Activated naive CD4-positive, alpha-beta T cell treated with anti-CD3 and anti-CD28 coated beads, Interleukin-2, amount 10 ng/mL, durations not matched to agents 7 days and 5 days (primary cell): ENCODE measurements at places on chromosomes 13 and 19.

DNA sequence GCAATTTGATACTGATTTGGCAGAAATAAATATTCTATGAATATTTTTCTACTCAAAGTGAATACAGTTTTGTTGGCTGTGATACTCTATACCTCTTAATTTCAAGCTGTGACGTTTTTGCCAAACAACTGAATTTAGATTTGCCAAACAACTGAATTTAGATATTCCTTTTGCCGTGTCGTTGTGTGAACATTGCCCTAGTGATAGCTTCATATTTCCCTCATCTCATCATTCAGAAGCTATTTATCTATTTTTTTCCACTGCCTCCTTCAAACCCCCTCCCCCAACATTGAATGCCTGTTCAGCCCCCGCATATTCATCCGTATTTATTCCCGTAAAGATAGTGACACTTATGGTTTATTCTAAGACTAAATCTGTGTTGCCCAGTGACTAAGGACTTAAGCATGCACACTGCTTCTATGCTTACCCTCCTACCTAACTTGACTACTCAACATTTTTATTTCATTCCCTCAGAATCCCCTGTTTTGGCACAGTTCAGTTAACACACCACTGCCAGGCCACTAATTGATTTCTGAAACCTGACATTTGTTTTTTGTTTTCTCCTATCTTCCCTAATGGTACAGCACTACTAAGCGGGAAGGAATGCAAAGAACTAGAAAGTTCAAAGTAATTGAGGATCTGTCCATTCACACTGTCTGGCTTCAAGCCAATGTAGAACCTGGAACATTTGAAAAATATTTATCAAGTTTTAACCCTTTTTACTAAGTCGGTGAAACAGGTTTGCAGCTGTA, 2.8 kb upstream of the KLF5 start:
- H3K36me3 ChIP-seq = no peaks in the 10 kb centered on the region
- peaks cover 22% of the 10 kb centered on the region for H3K4me1 ChIP-seq
- H3K27ac ChIP-seq = no peak overlapping the region
- no peak for DNase-seq

DNA sequence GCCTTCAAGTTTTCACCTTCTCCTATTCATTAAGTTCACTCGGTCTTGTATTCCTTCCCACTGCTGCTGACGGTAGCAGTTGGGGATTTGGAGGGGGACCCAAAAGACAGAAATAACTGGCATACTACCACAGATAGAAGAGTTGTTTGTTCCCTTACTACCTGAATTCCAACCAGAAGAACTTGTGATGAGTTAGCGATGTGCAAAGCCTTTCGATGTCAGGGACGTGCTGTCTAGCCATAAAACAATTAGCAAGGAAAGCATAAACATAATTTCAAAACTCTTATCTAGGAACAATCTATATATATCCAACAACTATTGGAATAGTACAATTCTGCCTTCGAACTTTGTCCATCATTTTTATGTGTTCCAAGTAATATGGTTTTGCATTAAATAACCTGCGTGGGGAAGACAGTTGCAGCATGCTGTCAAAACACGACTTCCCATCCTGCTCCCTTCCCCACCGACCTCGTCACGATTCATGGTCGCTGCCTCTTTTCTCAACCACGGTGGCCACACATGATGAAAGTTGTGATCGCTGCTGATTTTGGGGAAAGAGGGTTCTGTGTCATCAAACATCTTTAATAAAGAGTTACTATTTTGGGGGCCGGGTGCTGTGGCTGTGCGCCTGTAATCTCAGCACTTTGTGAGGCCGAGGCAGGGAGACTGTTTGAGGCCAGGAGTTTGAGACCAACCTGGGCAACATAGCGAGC, 3.8 kb upstream of the SLC7A9 start:
- H3K27ac ChIP-seq = no peak overlapping the region
- H3K36me3 ChIP-seq = no peaks in the 10 kb centered on the region
- peaks cover 6% of the 10 kb centered on the region for H3K4me1 ChIP-seq
- peaks cover 3% of the 10 kb centered on the region for H3K27me3 ChIP-seq
- H3K4me3 ChIP-seq = no peak overlapping the region

GRCh38 chr13:105665284-105665683, 870.2 kb downstream of the EFNB2 start:
- no peaks in the 10 kb centered on the region for H3K27me3 ChIP-seq
- DNase-seq = no peak
- H3K4me3 ChIP-seq = no peak overlapping the region
- H3K36me3 ChIP-seq = no peaks in the 10 kb centered on the region

DNA sequence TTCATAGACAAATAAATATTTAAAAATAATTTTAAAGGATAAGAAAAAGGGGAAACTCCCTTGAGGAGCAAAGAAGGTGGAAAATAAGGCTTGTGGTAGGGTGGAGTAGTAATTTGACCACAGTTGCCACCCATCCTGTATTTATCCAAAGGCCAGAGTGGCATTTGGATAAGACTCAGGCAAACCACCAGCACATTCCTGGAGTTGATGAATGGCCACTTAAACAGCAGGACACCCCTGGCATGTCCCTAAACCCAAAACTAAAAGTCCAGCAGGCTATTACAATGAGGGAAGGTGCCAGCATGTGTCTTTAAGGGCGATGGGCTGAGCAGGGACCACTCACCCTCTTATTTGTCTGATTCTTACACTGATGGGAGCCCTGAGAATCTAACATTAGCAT, 9.8 kb upstream of the FRY start:
- H3K4me3 ChIP-seq = no peak overlapping the region
- H3K4me1 ChIP-seq = no peaks in the 10 kb centered on the region
- H3K27me3 ChIP-seq = no peaks in the 10 kb centered on the region

- DNase-seq = no peak
- no peaks in the 10 kb centered on the region for H3K36me3 ChIP-seq
- H3K4me3 ChIP-seq = no peak overlapping the region
- H3K27me3 ChIP-seq = peaks cover 4% of the 10 kb centered on the region
Measured at GRCh38 chr13:112911285-112911701, 57.7 kb upstream of the MCF2L start.

GRCh38 chr13:47233734-47234133, 336.9 kb upstream of the HTR2A start:
- no peak overlapping the region for H3K27ac ChIP-seq
- no peaks in the 10 kb centered on the region for H3K27me3 ChIP-seq
- no peaks in the 10 kb centered on the region for H3K36me3 ChIP-seq
- no peaks in the 10 kb centered on the region for H3K4me1 ChIP-seq
- DNase-seq = no peak

DNA sequence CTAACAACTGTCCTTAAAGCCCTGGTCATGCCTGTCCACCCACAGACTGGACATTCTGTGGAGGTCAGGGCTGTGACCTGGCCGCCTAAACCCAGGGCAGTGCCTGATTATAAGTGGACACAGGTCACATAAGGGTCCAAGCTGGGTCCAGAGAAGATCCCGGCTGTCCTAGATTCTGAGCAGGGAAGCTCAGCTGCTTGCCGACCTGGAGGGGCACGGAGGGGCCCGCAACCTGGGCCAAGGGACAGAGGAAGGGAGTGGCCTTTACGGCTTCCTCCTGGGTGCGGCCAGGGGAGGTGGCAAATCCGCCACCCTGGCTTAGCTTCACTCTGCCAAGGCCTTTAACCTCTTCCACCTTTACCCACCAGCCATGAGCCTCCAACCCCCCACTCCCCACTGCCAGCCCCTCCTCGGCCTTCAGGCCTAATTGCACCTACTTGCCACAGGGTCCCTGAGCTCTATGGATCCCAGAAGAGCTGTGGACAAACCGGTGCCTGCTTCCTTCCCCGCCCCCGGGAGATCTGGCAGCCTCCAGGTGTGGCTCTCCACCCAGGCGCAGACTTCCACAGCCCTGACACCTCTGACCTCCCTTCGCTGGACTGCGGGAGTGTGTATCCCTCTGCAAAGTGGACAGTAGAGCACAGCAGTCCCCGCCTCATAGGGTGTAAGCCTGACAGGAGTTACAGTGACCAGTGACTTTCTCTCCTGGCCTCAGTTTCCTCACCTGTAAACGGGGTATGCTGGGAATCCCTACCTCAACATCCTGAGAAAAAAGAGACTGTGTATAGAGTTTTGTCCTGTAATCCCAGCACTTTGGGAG, 1.7 kb downstream of the CD320 start:
- H3K4me3 ChIP-seq = peak overlapping the region; percentile 94
- no peaks in the 10 kb centered on the region for H3K27me3 ChIP-seq
- peaks cover 41% of the 10 kb centered on the region for H3K4me1 ChIP-seq
- peak overlapping the region; percentile 93 for H3K27ac ChIP-seq

DNA sequence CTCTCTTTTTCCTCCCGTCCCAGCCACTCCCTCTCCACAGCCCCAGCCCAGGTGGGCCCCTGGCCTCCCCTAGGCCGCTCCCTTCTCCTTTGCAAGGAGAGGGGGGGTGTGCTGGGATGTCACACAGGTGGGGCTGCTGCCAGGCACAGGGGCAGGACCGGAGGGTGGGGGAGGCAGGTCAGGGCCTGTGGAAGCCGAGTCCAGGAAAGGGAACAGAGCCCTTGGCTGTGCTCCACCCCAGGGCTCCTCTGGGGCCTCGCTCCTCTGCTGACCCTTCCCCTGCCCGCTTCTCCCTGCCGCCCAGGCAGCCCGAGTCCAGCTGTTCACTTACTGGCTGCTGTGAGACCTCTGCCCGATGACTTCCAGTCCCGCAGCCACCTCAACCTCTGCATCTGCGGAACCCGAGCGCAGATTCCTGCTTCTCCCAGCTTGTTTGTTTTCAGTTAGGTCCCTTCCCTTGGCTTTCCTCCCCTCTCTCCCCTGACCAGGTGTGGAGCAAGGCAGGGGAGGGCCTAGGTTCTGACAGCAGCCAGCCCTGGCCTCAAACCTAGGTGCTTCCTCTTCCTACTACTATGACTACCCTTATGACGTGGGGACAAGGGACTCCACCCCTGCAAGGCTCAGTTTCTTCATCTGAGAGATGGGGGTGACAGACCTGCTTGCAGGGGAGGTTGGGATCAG, 850 bp upstream of the KLK11 start:
- no peak for DNase-seq
- no peaks in the 10 kb centered on the region for H3K36me3 ChIP-seq
- H3K4me1 ChIP-seq = no peaks in the 10 kb centered on the region

- H3K36me3 ChIP-seq = peaks cover 14% of the 10 kb centered on the region
- peak overlapping the region; percentile 86 for H3K27ac ChIP-seq
Measured at GRCh38 chr13:112588490-112589297, 741 bp upstream of the TUBGCP3 start.

DNA sequence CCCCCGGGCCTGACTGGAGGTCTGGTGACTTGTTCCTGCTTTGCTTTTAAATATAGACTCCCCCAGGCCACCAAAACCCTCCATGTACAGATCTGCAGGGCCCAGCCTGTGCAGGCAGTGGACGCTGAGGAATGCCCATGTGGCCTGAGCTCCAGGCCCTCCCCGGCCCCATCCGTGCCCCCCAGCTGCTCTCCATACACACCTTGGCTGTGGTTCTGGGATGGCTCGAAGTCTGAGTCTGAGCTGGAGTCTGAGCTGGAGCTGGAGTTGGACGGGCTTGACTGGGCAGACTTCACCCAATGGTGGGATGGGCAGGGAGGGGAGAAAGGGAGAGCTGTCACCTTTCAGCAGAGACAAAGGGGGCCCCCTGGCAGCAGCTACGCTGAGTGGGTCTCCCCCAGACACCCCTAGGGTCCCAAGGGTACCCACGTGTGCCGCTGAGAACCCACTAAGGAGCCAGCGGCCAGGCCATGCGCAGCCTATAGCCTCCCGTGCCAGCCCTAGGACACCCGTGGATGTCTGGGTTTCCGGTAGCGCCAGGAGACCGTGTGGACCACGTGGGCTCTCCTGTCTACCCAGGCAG, 61.9 kb downstream of the MLLT1 start:
- DNase-seq = no peak
- no peaks in the 10 kb centered on the region for H3K36me3 ChIP-seq
- no peaks in the 10 kb centered on the region for H3K4me1 ChIP-seq
- H3K27me3 ChIP-seq = no peaks in the 10 kb centered on the region
- no peak overlapping the region for H3K27ac ChIP-seq

DNA sequence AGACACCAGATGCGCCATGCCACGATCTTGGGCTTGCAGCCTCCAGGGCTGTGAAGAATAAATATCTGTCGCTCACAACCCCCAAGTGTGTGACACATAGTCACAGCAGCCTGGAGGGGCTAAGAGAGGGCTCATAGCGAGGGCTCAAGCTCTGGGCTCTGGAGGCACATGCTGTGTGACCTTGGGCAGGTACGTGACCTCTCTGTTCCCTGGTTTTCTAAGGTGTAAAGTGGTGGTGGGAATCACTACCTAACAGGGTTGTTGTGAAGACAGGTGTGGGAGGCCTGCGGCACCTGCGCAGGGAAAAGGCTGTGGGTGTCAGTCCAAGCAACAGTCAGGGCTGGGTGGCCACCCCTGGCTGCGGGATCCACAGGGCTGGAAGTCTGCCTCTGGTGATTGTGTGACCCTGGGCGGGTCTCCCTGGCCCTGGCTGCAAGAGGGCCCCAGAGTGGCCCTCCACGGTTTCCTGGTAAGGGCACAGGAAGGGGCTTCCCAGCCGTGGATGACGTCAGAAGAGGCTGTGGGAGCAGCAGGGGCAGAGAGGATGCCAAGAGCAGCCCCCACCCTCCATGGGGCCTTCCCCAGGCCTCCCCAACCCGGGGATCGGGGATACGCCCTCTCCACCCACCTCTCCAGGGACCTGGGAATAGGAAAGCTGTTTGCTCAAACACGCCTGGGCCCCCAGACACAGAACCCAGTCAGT, 218.8 kb upstream of the SGCG start:
- H3K27ac ChIP-seq = no peak overlapping the region
- H3K27me3 ChIP-seq = no peaks in the 10 kb centered on the region
- H3K36me3 ChIP-seq = no peaks in the 10 kb centered on the region
